ENCODE measurements at places on chromosomes 16 and 17.

DNA sequence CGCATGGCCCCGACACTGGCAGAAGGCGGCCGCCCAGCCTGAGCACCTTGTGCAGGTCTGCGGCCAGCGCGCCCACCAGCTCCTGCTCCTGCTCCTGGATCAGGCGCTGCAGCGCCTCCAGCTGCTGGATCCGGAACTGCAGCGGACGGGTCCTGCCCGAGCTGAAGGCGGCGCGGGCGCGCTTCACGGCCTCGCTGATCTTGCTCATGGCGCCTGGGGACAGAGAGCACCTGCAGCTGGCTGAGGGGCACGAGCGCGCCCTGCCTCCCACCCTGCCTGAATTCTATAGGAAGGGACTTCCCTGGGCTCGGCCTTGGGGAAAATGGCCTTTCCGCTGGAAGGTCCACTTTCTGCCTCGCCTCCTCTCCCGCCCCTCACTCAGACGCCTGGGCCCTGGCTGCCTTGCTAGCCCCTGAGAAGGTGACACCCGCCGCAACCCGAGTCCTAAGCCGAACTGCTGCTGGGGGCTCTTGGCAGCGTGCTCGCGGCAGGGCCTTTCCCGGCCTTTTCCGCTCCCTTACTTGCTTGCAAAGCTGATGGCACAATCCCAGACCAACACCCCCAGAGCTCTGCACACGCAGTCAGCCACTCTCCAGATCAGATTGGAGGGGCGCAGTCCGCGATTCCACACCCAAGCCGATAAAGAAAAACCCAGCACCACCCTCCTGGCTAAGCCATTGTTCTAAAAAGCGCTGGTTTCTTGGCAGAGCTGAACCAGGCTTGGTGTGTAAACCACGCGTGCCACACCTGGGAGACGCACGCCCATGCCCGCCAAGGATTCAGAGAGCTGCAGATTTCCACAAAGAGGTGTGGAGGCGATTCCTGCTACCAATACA, 3.0 kb downstream of the ALDH3A1 start:
- DNase-seq, result peak; percentile 77

- peak; percentile 83 for DNase-seq
These were observed 3.5 kb upstream of the TSPOAP1 start for GRCh38 chr17:58331815-58332777.

GRCh38 chr17:57407287-57408070, 151.2 kb downstream of the MSI2 start:
- DNase-seq, result no peak

DNA sequence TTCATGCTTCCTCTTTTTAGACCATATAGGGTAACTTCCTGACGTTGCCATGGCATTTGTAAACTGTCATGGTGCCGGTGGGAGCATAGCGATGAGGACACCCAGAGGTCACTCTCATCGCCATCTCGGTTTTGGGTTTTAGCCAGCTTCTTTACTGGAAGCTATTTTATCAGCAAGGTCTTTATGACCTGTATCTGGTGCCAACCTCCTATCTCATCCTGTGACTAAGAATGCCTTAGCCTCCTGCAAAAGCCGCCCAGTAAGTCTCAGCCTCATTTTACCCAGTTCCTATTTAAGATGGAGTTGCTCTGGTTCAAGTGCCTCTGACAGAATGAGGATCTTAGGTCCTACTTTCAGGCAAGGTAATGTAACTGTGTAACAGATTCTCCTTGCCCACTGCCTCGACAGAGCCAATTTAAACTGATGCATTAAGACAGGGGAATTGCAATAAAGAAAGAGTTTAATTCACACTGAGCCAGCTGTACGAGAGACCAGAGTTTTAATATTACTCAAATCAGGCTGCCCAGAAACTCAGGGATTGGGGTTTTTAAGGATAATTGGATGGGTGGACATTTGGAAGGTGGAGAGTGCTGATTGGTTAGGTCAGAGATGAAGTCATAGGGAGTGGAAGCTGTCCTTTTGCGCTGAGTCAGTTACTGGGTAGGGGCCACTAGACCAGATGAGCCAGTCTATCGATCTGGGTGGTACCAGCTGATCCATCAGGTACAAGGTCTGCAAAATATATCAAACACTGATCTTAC, 59.9 kb upstream of the ATF7IP2 start:
- no peak for DNase-seq

- no peak for DNase-seq
These were observed 12.1 kb downstream of the CMTM3 start for GRCh38 chr16:66616592-66616991.

GRCh38 chr16:80619824-80620223, 79.0 kb downstream of the DYNLRB2 start:
- DNase-seq, result no peak

DNA sequence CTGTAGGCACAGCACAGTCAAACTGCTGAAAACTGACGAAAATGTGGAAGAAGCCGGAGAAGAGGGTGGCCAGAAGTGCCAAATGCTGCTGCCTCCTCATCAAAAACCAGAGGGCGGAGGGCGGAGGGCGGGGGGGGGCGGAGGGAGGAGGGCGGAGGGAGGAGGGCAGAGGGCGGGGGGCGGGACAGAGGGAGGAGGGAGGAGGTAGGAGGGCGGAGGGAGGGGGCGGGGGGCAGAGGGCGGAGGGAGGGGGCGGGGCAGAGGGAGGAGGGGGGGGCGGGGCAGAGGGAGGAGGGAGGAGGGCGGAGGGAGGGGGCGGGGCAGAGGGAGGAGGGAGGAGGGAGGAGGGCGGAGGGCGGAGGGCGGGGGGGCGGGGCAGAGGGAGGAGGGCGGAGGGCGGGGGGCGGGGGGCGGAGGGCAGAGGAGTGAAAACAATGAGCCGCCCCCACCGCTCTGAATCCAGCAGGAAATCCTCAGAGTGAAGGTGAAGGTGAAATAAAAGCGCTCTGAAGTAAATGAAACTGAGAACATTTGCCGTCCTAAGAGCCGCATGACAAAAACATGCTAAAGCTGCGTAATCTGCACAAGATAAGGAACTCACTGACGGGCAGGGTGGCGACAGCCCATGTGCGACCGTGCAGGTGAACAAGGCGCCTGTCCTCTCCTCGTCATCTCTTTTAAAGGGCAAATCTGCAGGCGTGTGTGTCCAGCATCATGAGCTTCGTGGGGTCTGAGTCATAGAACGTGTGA, 22.6 kb upstream of the CBFA2T3 start:
- DNase-seq, result no peak

- no peak for DNase-seq
These were observed 21.8 kb upstream of the CACNG4 start for GRCh38 chr17:66942451-66943264.

DNA sequence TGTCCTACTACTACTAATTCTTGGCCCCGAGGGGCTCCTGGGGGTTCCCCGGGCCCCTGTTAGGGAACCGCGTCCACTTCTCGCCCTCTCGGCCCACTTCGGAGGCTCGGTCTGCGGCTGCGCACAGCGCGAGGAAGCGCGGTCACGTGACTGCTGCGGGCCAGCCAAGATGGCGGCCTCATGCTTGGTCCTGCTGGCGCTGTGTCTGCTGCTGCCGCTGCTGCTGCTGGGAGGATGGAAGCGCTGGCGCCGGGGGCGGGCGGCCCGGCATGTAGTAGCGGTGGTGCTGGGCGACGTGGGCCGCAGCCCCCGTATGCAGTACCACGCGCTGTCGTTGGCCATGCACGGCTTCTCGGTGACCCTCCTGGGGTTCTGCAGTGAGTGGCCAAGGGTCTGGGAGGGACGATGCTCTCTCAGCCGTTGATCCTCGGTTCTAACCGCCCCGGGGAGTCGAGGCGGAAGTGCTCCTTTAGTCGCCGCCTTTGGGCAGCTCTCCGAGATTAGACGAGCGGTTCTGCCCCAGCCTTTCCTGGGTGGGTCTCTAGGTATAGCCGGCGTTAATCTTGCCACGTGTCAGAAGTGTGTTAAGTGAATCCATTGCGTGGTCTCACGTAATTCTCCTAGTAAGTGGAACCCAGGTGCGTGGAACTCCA, at the start of gene ALG1:
TSS of gene ALG1 (plus strand) at position 163 of the 653 bp plus-strand sequence. CDS start at position 170, 7 bp downstream.
- DNase-seq, result peak; percentile 87

GRCh38 chr16:22814711-22815105, 746 bp downstream of the HS3ST2 start:
- no peak for DNase-seq

DNA sequence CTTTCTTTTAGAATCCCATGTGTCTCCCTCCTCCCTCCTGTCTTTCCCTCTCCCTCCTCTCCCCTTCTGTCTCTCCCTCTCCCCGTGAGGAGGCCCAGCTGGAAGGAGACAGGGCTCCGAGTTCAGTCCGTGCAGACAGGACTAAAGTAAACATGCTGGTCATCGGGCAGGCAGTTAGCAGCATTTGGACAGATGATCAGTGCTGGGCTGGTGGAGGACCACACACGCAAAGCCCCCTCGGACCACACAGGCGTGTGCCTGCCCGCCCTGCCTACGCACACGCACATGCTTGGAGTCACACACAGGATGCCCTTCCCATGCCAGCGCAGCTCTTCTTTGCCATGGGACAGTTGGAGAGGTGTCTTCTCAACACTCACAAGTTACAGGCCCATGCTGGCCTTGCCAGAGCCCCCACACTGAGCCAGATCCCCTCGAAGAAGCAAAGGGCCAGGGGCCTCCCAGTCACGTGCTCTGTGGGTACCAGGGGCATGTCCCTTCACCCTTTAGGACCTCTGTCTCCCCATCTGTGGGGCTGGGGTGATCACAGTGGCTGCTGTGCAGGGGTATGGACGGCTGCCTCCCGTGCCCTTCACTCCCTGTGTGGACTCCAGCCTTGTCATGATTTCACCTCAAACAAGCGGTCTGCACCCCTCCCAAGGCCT, 215.7 kb upstream of the FOXF1 start:
- DNase-seq, result no peak

- DNase-seq, result no peak
These were observed 263.9 kb downstream of the C16orf95 start for GRCh38 chr16:87053016-87053982.

DNA sequence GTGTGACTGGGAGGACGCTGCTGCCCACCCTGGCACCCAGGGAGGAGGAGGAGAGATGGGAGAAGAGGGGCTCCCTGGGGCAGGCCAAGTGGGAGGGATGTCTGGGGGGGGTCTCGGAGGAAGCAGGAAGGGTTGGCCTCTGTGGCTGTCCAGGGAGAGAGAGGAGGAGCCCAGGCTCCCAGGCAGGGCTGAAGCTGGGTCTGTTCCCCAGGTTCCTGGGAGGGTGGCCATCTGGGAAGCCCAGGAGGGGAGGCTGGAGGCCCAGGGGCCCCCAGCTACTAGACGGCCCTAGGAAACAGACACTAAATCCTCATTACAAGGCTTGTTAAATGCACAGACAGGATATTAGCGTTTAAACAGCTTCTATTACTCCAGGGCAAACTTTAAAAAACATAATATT, 139.8 kb downstream of the ENGASE start:
- DNase-seq, result no peak

Data from T-helper 1 cell (primary cell).